ENCODE measurements at places on chromosomes 16 and 17. TPM values are rescaled to one million over a fixed set of nuclear protein-coding genes. Genes with fewer than 3 reads are reported as not detected.

FKBP10 gene
- total RNA-seq, result 151 TPM

GRCh38 chr17:43983196-43983514, 21.3 kb upstream of the NAGS start:
- no peak for DNase-seq

GRCh38 chr16:68363658-68364521, 53.1 kb downstream of the PRMT7 start:
- DNase-seq, result peak; percentile 40

PDPK1 gene
- total RNA-seq, result 30.4 TPM

- no peak for DNase-seq
Observed at GRCh38 chr17:63395075-63395805, 50.9 kb downstream of the CYB561 start.

DNA sequence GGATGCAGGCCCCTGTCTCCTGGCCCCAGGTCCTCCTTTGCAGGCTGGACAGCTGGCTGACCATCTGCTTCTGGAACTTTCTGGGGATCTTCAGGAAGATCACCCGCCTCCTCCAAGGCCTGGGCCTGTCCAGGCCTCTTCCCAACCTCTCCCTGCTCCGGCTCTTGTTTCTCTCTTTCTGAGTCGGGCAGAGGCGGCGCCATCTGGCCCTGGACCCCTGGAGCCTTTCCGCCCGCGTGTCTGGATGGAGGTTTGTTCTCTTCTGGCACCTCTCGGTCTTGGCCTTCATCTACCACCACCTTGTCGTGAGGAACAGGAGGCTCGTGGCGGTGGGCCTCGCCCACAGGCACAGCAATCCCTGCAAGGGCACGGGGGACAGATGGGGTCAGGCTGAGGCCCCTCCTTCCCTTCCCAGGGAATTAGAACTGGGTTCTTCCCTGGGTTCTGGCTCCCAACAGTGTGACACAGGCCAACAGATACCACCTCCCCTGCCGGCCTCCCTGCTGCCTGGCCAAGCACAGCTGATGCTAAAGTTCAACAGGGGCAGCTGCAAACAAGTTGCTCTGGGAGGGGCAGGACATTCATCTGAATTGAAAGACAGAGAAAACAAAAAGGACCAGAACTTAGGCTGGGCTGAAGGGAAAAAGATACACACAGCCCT, 13.3 kb downstream of the NDUFAF8 start:
- DNase-seq, result no peak

- no peak for DNase-seq
Observed at GRCh38 chr17:61209525-61209924, 190.1 kb upstream of the TBX2 start.

GRCh38 chr16:88442727-88443576, 10.1 kb upstream of the ZFPM1 start:
- DNase-seq, result peak; percentile 95

DNA sequence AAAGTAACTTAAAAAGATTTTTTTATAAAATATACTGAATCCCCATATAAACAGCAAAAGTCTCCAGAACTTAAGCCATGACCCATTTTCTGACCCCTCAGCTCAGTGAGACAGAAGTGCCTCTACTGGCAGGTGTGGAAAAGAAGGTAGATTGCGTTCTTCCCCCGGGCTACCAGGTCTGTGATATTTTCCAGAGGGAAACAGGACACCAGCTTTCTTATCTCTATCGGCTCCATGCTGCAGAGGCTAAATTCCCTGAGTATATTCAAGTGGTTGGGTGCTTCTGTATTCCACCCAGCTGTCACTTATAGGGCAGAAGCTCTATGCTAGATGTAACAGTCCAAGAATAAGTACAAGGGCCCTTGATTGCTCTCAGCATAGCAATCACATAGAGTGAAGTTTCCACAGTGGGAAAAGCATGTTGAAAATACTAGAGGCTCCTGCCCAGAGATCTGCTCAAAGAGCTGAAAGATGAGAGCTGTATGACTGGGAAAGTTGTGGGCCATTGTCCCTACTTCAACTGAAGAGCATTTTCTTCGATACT, 687.3 kb downstream of the CDH11 start:
- no peak for DNase-seq

MT4 gene
- not detected for total RNA-seq

- peak; percentile 93 for DNase-seq
Observed at GRCh38 chr17:309361-309888, 43.2 kb downstream of the RPH3AL start.

HOXB13 gene
- total RNA-seq, result not detected

DNA sequence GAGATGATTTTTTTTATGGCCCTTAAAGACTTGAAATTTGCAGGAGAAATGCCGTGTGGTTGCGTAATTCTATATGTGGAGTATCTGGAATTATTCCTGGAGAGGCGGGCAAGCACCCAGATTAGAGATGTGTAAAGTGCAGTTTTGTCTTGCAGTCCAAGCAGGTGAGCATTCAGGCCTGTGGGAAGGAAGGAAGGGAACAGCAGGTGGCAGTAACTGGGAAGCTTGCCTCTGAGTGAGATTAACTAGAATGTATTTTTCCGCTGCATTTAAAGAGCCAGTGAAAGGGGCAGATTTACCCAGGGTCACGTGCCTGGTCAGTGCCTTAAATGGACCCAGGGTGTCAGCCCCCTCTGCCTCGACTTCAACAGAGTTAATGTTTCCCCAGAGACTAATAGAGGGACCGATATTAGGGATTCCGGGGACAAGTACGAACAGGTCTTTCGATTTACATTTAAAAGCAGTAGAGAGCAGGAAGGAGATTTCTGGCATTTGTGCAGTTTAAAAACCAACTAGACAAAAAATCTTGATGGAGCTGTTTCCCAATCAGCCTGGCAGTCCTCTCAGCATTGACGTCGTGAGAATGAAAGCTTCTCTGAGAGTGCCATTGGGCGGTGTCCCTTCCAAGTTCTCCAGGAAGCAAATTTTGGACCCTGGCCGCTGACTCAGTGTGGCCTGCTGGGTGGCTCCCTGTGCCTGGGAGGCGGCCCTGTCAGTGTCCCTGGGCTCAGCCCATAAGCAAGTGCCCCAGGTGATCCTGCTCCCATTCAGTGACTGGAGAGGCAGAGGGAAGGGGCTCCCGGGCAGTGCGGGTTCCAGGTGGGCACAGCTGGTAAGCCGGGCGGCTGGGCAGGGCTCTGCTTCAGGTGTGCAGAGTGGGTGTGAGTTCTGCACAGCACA, 38.2 kb downstream of the KSR1 start:
- DNase-seq, result peak; percentile 84

CUEDC1 gene
- 18.7 TPM for total RNA-seq

DNA sequence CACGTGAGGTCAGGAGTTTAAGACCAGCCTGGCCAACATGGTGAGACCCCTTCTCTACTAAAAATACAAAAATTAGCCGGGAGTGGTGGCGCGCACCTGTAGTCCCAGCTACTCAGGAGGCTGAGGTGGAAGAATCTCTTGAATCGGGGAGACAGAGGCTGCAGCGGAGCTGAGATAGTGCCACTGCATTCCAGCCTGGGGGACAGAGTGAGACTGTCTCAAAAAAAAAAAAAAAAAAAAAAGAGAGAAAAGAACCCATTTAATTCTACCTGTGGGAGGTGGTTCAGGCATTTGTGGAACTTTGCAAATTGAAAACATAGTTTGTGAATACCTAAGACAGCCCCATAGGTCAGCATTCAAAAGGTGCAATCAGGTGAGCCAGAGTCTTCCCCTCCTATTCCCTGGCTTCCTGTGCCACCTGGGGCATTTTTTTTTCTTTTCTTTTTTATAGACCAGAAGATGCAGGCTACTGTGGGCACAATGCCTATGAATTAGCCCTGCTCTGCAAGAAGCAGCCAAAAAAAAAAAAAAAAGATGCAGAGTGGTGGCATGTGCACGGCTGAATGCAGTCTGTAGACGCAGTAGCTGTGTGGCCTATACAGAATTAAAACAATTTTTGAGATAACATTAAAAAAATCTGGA, 9.1 kb upstream of the SOCS3 start:
- DNase-seq, result peak; percentile 58

MYLK3 gene
- total RNA-seq, result 2.4 TPM

DNA sequence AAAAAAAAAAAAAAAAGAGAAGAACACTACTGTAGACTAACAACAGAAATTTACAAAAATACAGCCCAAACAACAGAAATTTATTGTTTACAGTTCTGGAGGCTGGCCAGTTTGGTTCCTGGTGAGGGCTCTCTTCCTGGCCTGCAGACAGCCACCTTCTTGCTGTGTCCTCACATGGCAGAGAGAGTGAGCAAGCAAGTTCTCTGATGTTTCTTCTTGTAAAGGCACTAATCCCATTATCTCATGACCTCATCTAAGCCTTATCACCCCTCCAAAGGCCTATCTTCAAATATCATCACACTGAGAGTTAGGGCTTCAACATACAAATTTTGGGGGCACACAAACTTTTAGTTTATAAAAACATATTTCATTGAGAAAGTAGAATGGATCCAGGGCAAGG, 7.3 kb downstream of the ARSG start:
- no peak for DNase-seq

KRT33B gene
- not detected for total RNA-seq

GRCh38 chr16:67202956-67203493, 4.1 kb downstream of the ELMO3 start:
- DNase-seq, result no peak

TIMM22 gene
- total RNA-seq, result 14.4 TPM

DNA sequence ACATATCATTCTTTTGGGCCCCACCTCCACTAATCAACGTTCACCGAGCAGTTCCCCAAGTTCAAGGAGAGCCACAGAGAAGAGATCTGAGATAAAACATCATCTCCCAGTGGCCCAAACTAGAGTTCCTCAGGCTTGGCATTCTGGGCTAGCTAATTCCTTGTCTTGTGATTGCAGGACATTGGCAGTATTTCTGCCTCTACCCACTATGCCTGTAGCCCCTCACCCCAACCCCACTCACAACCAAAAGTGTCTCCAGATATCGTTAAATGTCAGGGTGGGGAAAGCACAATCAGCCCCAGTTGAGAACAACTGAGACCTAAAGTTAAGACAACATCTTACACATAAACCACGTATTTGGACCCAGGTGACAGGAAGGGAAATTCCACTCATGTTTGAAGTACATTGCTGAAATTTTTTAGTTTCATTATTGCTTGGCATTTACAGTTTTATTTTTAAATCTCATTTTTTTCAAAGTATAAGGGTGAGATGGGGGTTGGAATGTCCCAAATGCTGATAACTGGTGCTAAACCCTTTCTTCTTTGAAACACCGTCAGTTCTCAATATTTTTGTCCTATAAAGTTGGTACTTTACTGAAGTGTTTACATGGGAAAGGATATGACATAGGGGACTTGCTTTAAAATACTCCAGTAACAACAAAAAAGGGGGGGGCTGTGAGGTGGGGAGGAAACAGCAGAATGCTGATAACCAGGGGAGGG, 13.6 kb downstream of the ZC3H7A start:
- DNase-seq, result no peak

DNA sequence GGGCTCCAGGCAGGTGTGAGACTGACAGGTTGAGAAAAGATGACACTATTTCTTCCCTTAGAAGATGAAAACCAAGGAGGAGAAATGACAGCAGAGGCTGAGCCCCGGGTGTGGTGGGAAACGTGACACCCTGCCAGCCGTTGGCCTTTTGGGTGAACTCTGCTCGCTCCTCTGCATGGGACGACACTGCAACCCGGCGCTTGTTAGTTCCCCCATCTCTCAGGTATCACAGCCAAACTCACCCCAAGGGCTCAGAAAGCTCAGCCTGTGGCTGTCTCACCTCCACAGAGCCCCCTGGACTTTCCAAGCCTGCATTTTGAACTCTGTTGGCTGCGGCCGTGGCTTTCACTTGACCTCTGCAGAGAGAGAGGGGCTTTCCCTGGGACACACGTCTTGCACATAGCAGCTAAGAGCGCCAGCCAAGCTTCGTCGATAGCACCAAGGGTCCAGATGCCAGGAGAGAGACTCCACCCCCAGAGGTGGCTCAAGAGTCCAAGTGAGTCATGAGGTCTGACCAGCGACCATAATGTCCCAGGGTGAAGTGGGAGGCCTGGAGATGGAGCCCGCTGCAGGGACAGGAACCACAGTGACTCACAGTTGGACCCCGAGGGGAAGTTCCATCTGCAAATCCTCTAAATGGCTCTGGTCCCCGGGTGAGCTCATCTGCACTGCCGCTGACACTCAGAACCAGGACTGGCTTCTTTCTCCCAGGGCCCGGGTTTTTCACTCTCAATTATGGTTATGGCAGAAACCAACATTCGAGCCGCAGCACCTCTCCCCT, 301.9 kb downstream of the SOX9 start:
- peak; percentile 70 for DNase-seq

- DNase-seq, result no peak
Observed at GRCh38 chr17:34237458-34237857, 17.6 kb upstream of the CCL2 start.

- DNase-seq, result no peak
Observed at GRCh38 chr17:79231766-79232287, 157.2 kb downstream of the ENGASE start.

All from endodermal cell (in vitro differentiated cells).